ENCODE measurements at places on chromosomes 2 and 18. TPM values are rescaled to one million over a fixed set of nuclear protein-coding genes. Genes with fewer than 3 reads are reported as not detected.

The SOX11 gene
- total RNA-seq, result 0.97 TPM

The CXCR1 gene
- 0.13 TPM for total RNA-seq

The COL4A3 gene
- total RNA-seq, result 5.1 TPM

The SLC5A7 gene
- 1.1 TPM for total RNA-seq

The TUBA4B gene
- total RNA-seq, result not detected

The FRZB gene
- 15.4 TPM for total RNA-seq

The ALKAL2 gene
- total RNA-seq, result not detected

- no peak overlapping the region for H3K4me3 ChIP-seq
- no peaks in the 10 kb centered on the region for H3K27me3 ChIP-seq
- DNase-seq, result no peak
- no peak overlapping the region for H3K27ac ChIP-seq
- no peaks in the 10 kb centered on the region for H3K36me3 ChIP-seq
- no peaks in the 10 kb centered on the region for H3K4me1 ChIP-seq
Observed at GRCh38 chr2:186771850-186772463, 77.0 kb downstream of the ZSWIM2 start.

GRCh38 chr18:59455728-59456276 is 96.7 kb upstream of the LMAN1 start:
- no peak overlapping the region for H3K4me3 ChIP-seq
- H3K27ac ChIP-seq, result no peak overlapping the region
- no peaks in the 10 kb centered on the region for H3K27me3 ChIP-seq
- H3K36me3 ChIP-seq, result no peaks in the 10 kb centered on the region

GRCh38 chr18:52439457-52439856 is 99.5 kb downstream of the DCC start:
- H3K27me3 ChIP-seq, result no peaks in the 10 kb centered on the region
- no peak overlapping the region for H3K27ac ChIP-seq

GRCh38 chr2:197435598-197436420 is 981 bp upstream of the SF3B1 start:
- peak overlapping the region; percentile 93 for H3K4me3 ChIP-seq
- peaks cover 41% of the 10 kb centered on the region for H3K4me1 ChIP-seq
- no peaks in the 10 kb centered on the region for H3K36me3 ChIP-seq
- H3K27ac ChIP-seq, result peak overlapping the region; percentile 94
- no peak for DNase-seq
- H3K27me3 ChIP-seq, result no peaks in the 10 kb centered on the region

DNA sequence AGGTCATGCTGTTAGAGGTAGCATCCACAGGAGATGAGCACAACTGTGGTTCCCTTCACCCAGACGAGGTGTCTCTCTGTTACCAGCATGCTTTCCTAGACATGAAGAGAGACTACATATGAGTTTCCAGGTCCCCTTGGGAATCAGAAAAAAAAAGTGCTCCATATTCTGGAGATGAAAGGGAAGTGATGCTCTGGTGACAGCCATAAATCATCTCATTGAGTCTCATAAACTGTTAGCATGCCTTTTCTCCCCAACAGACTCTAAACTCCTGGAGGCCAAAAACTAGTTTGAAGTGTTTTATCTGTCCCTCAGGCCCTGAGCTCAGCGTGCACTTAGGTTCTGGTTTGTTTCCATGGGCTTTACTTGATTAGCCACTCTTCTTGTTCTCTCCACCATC is 124.6 kb upstream of the CREB1 start:
- H3K36me3 ChIP-seq, result no peaks in the 10 kb centered on the region
- H3K27me3 ChIP-seq, result no peaks in the 10 kb centered on the region
- DNase-seq, result no peak
- no peak overlapping the region for H3K27ac ChIP-seq
- H3K4me3 ChIP-seq, result no peak overlapping the region
- peaks cover 17% of the 10 kb centered on the region for H3K4me1 ChIP-seq

GRCh38 chr2:82411071-82411470 is 2048.0 kb downstream of the SUCLG1 start:
- no peaks in the 10 kb centered on the region for H3K36me3 ChIP-seq
- no peak overlapping the region for H3K4me3 ChIP-seq
- peak overlapping the region; percentile 6 for H3K27ac ChIP-seq
- no peak for DNase-seq
